Progenitor cell of endocrine pancreas (in vitro differentiated cells): ENCODE measurements at places on chromosomes 2 and 18.
A peak's percentile ranks its signal among the peaks of the same experiment; 100 is the strongest.

DNA sequence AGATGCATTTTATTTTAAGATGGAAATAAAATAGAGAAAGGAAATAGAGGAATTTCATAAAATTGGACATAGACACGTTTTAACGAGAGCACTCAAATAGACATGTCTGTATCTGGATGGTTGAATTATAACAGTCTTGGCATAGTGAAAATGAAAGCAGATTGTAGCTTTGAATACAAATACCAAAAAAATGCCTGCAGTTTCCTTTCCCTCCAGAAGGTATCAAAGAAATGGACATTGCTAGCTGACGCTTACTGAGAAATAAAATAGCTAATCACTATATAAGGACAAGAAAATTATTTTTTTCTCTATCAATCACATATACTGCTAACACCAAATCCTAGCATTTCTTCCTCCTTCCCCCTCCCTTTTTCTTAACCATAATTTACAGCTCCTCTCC is 11.4 kb upstream of the MAPRE2 start:
- no peak overlapping the region for H3K4me3 ChIP-seq
- H3K27ac ChIP-seq: no peak overlapping the region
- H3K4me1 ChIP-seq: peaks cover 27% of the 10 kb centered on the region
- DNase-seq: no peak
- no peaks in the 10 kb centered on the region for H3K36me3 ChIP-seq

DNA sequence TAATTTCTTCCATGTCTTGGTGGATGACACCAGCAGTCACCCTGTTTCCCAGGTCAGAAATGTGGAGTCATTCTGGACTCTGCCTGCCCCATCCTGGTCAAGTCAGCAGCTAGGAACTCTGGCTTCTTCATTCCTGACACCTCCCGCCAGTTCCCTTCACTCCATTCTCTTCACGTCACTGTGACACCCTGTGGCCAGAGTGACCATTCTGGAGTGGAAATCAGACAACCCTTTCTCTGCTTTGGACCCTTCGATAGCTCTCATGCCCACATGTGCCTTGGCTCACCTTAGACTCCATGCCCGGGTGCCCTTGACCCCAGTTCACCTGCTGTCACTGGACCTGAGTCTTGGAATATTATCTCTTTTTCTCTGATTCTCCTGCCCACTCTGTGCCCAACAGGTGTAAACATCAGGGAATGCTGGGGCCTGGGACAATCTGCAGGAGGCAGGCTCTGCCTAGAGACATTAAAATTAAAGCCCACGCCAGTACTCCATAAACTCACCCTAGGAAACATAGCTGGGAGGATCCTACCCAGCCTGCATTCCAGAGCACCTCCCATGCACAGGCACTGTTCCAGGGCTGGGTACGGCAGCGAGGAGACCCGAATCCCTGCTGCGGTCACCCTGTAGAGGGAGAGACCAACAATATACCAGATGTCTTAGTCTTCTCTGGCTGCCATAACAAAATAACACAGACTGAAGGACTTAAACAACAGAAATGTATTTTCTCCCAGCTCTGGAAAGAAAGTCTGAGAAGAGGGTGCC is 41.1 kb upstream of the FAHD2A start:
- H3K27me3 ChIP-seq: peaks cover 67% of the 10 kb centered on the region
- no peaks in the 10 kb centered on the region for H3K36me3 ChIP-seq
- no peaks in the 10 kb centered on the region for H3K4me1 ChIP-seq
- H3K4me3 ChIP-seq: no peak overlapping the region

- peaks cover 17% of the 10 kb centered on the region for H3K36me3 ChIP-seq
- peak overlapping the region; percentile 96 for H3K27ac ChIP-seq
- peaks cover 13% of the 10 kb centered on the region for H3K4me1 ChIP-seq
- H3K4me3 ChIP-seq: peak overlapping the region; percentile 80
Observed at GRCh38 chr2:10447300-10447894, 730 bp downstream of the ODC1 start.

GRCh38 chr2:216555274-216555673 is 56.6 kb downstream of the RPL37A start:
- no peak for DNase-seq
- peaks cover 2% of the 10 kb centered on the region for H3K27me3 ChIP-seq
- no peaks in the 10 kb centered on the region for H3K36me3 ChIP-seq
- peaks cover 6% of the 10 kb centered on the region for H3K4me1 ChIP-seq

DNA sequence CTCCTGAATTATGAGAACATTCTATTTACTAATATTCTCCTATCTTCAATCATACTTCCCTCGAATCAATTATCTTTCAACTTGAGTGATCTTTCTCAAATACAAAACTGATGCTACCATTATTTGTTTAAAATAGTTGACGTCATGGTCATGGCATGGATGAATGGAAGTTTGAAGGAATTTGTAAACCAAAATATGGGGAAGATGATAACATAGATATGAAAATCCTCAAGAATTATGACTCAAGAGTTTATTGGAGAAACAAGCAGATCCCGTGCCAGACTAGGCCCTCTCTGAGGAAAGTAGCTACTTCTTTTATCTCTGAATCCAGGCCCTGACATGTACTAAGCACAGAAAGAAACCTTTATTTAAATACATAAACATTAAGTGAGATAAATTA is 270.4 kb upstream of the MC4R start:
- no peaks in the 10 kb centered on the region for H3K27me3 ChIP-seq
- H3K4me3 ChIP-seq: no peak overlapping the region
- no peaks in the 10 kb centered on the region for H3K4me1 ChIP-seq

GRCh38 chr2:71857636-71858035 is 290.0 kb downstream of the CYP26B1 start:
- no peak overlapping the region for H3K27ac ChIP-seq
- peaks cover 29% of the 10 kb centered on the region for H3K27me3 ChIP-seq
- DNase-seq: no peak
- H3K4me1 ChIP-seq: no peaks in the 10 kb centered on the region

- H3K4me3 ChIP-seq: no peak overlapping the region
- DNase-seq: no peak
- no peak overlapping the region for H3K27ac ChIP-seq
- no peaks in the 10 kb centered on the region for H3K36me3 ChIP-seq
- H3K4me1 ChIP-seq: peaks cover 2% of the 10 kb centered on the region
- H3K27me3 ChIP-seq: peaks cover 13% of the 10 kb centered on the region
Observed at GRCh38 chr18:23824669-23825068, 135.4 kb downstream of the LAMA3 start.
